ENCODE measurements at places on chromosomes 13 and 19. TPM values are rescaled to one million over a fixed set of nuclear protein-coding genes. Genes with fewer than 3 reads are reported as not detected.

DNA sequence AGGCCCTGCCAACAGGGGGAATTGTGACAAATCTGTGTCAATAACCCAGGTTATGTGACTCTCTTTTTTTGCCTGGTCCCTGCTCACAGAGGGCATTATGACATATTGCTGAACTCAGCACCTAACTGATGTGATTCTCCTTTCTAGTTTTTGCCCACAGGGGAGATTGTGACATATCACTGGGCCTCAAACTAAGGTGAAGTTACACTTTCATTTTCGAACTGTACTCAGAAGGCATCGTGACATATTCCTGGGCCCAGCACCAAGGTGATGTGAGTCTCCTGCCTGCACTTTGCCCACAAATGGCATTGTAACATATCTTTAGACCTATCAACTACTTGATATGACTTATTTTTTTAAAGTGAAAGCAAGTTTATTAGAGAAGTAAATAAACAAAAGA lies 83.0 kb downstream of the ZNF728 start:
- DNase-seq, result no peak

DNA sequence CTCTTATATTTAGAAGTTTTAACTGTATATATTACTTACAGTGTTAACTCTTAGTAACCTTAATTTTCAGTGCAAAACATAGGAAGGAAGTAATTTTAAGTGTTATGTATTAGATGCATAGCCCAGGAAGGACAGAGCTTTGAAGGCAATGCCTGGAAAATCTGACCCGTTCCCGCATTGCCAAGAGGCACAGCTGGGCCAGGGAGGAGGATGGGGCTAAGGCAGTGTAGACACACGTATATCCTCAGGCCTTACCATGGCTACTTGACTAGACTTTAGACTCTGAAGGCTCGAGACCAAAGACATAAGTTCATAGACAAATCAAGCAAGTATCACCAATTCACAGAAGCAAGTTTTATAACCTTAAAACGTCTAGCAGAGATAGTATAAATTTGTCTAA lies 1944.2 kb downstream of the OLFM4 start:
- no peak for DNase-seq

- DNase-seq, result no peak
These were observed 5.4 kb upstream of the LGALS13 start for GRCh38 chr19:39596911-39597310.

DNA sequence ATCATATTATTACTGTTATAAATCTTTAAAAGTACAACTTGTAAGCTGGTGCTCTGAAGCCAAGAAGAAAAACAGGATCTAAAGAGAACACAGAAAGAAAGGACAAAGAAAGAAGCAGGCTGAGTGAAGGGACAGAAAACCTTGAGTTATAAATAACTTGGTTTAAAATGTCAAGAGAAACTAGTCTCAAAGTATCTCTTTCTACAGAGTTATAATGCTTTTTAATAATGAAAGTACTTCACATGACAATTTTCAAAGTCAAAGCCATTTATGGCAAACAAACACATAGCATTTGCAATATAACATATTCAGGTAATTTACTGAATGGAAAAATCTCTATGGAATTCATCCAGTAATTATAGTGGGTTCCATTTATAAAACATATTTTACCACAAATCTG lies 33.4 kb downstream of the CAB39L start:
- no peak for DNase-seq

GRCh38 chr19:49338023-49338677 lies 2.9 kb downstream of the CD37 start:
- no peak for DNase-seq

DNA sequence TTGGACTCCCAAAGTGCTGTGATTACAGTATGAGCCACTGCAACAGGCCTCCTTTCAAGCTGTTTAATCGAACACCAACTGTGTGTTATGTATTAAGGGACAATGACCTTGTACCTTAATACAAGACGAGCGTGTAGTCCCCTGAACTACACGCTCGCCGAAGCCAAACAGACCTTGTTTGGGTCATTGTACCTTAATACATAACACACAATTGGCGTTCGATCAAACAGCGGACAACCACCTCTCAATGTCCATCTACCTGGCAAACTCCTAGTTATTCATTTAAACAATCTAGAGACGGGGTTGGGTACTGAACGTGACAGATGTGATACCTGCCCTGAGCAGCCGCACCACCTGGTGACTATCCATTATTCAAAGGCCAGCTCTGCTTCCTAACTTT lies 1.3 kb downstream of the CHERP start:
- DNase-seq, result no peak

DNA sequence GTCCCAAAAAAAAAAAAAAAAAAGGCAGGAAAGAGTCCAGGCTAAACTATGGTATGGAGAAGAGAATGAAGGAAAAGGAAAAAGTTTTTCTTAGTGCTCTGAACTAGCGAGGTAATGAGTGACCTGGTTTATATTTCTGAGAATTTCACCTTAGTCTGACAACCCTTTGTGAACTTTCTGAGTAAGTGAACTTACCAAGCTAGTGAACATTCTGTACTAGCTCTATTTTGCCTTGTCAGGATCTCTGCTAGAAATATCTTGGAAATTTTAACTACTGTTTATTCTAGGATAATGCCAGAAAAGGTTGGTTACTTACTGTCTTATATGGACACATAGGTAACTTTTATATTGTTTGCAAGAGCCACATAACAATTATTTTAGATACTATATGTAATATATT lies 4.4 kb downstream of the TRIM13 start:
- no peak for DNase-seq

- no peak for DNase-seq
These were observed 48.2 kb upstream of the GPR183 start for GRCh38 chr13:99355267-99356011.

DNA sequence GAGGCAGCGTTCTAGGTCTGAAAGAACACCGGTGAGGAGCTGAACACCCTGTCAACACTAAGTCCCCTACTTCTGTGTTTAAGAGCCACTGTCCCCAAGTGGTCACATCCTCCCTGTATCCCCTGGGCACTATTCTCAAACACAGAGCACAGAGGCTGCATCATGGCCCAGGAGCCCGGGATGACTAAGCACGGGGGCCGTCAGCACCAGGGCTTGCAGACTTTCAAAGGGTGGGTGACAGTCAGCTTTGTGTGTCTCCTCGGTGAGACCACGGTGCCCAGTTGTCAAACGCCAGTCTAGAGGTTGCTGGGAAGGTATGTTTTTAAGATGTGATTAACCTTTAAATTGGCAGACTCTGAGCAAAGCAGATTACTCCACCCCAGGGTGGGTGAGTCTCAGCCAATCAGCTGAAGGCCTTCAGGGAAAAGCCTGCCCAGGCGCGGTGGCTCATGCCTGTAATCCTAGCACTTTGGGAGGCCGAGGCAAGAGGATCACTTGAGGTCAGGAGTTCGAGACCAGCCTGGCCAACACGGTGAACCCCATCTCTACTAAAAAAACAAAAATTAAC lies 8.0 kb downstream of the MAP2K2 start:
- no peak for DNase-seq

- no peak for DNase-seq
These were observed 12.0 kb downstream of the KASH5 start for GRCh38 chr19:49400029-49400428.

The ZNF547 gene
- 1.9 TPM for total RNA-seq

GRCh38 chr13:44437356-44438233 lies 64.0 kb downstream of the SERP2 start:
- peak; percentile 66 for DNase-seq

The RB1 gene
- 50.5 TPM for total RNA-seq

The OR7A5 gene
- not detected for total RNA-seq

The UQCR11 gene
- 49.3 TPM for total RNA-seq

DNA sequence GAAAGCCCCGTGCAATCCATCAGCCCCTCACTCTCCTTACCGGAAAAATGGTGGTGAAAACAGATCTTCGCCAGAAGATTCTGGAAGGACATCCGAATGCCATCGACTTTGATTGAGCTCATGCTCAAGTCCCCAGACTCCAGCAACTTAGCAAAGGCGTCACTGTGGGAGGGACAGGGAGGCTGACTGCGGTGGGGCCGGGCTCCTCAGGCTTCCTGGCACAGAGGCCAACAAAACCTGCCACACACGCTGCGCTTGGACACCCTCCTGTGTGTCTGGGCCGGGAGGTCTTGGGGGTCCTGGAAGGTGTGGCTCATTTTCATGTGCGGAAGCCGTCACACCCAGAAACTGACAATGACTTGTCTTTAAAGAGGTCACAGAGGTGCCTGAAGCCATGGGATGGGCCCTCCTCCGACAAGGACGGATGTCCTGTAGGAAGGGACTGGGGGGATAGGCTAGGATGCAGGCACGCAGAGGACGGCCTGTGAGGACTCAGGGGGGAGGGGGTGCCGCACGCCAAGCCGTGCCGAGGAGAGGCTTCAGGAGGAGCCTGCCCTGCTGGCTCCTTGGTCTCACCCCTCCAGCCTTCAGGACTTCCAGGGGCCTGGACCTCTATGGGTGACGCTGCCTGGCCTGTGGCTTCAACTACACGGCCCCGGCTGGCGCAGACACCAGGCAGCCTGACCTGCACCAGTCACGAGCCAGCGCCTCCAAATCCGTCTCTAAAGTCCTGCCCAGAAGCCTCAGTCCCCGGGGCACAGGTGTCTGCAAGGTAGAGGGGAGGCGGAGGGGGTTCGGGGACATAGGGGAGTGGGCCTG lies 12.5 kb downstream of the IZUMO4 start:
- DNase-seq, result no peak

The SIGLEC12 gene
- total RNA-seq, result not detected

DNA sequence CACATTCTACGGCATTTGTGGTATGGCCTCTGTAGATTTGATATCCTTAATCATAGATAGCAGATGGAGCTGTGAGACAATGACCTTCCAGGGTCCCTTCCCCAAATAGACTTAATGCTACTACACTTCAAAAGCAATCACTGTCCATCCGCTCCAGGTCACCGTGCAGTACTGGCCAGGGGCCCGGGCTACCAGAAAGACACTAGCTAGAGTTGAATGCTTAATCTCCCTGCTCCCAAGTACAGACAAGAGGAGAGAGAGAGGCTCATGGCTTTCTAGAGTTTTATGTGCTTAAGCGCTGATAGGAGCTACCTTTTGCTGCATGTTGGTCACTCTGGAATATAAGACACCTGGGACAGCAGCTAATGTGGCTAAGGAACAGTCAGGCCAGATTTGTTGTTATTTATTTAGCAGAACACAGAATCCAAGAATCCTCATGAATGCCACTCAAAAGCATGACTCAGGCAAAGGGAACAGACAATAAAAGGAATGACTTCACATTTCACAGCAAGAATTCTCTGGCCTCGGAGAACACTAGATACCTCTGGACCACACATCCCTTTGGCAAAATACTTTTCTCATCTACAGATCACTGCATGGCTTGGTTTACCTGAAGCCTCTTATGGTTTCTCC lies 165.0 kb downstream of the LACC1 start:
- no peak for DNase-seq

GRCh38 chr19:3632098-3632497 lies 5.5 kb upstream of the CACTIN start:
- no peak for DNase-seq

GRCh38 chr19:39155114-39155700 lies 29.6 kb downstream of the PAK4 start:
- no peak for DNase-seq

The BCAM gene
- total RNA-seq, result 10.3 TPM

- no peak for DNase-seq
These were observed 8.3 kb downstream of the ZNF837 start for GRCh38 chr19:58372311-58373133.

DNA sequence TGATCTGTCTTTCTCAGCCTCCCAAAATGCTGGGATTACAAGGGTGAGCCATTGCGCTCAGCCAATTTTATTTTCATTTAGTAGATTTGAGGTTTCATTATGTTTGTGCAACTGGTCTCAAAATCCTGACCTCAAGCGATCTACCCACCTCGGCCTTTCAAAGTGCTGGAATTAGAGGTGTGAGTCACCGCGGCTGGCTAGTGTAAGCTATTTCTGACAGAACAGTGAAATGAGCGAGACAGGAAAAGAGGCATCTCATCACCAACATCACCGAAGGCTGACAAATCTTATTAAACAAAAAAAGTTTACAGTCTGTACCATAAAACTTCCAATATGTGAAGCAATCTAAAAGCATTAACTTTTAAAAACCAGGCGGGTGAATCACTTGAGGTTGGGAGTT lies 12.2 kb upstream of the ZNF888 start:
- peak; percentile 92 for DNase-seq

The ZNF302 gene
- 15.1 TPM for total RNA-seq

GRCh38 chr19:19549804-19550464 lies 11.9 kb downstream of the CILP2 start:
- no peak for DNase-seq

The NLRP9 gene
- not detected for total RNA-seq

The CFAP97D2 gene
- not detected for total RNA-seq

All from fibroblast of villous mesenchyme (primary cell).